Kidney (tissue), 22 donors: ENCODE measurements at places on chromosomes 12 and 14.

- DNase-seq = no peak
Measured at GRCh38 chr12:69107541-69107940, 131.8 kb upstream of the CPSF6 start.

DNA sequence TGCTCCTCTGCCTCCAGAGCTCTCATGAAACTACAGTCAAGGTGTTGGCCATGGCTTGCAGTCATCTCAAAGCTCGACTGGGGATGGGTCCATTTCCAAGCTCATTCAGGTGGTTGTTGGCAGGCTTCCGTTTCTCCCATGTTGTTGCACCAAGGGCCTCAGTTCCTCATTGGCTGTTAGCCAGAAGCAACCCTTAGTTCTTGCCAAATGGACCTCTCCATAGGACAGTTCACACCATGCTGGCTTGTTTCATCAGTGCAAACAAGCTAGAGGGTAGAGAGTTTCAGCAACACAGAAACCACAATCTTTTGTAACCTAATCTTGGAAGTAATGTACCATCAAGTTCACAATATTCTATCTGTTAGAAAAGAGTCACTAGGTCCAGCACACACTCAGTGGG is 22.7 kb upstream of the PPM1A start:
- no peak for DNase-seq

GRCh38 chr14:67426983-67427606 is 15.1 kb upstream of the PLEK2 start:
- peak; percentile 87 for DNase-seq

- DNase-seq = no peak
Measured at GRCh38 chr12:119864591-119864990, 12.5 kb downstream of the CIT start.

DNA sequence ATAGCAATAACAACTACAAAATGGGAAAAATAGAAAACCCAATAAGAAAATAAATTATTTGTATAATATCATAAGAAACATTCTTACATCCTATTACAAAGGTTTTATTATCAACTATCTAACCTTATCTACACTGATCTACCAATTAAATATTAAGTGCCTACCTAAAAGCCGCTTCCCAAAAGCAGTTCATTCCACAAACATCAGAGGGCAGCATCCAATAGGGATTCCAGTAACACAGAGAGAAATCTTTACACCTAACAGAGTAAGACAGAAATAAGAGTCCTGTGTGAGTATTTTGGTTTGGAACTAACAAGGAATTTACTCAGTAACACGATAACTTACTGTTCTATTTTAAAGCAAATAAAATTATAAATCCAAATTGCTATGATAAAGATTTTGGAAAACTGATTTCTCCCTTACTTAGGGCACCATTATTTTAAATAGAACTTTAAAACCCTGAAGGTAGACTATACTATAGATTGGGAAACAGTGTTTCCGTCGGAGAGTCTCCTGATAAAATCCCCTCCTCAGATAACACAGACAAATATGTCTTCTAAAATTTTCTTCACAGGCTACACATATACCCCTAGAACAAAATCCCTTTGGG is 15.0 kb downstream of the GXYLT1 start:
- DNase-seq = no peak

- no peak for DNase-seq
Measured at GRCh38 chr12:15256761-15257160, 35.5 kb upstream of the RERG start.

GRCh38 chr12:12788675-12789368 is 3.4 kb downstream of the APOLD1 start:
- no peak for DNase-seq

GRCh38 chr14:52827426-52827825 is 36.0 kb upstream of the GNPNAT1 start:
- DNase-seq = no peak

DNA sequence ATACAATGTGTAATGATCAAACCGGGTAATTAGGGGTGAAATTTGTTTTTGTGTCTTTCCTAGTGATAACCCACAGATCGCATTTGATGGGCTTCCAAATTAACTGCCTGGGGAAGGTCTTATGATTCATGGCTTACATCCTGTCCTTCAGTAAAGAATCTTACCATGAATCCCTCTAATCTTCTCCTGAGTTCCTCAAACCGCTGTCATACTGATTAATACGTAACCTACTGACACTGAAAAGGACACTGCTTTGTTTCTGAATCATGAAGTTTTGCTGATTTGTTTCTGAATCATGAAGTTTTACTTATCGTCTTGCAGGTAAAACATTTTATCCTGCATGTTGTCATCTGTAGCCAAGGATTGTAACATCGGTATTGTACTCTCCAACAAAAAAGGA is 52.0 kb upstream of the CRY1 start:
- DNase-seq = no peak

- DNase-seq = peak; percentile 59
Measured at GRCh38 chr14:28756884-28757570, 9.6 kb upstream of the FOXG1 start.

- peak; percentile 75 for DNase-seq
Measured at GRCh38 chr14:53055003-53055402, 98.1 kb downstream of the DDHD1 start.

DNA sequence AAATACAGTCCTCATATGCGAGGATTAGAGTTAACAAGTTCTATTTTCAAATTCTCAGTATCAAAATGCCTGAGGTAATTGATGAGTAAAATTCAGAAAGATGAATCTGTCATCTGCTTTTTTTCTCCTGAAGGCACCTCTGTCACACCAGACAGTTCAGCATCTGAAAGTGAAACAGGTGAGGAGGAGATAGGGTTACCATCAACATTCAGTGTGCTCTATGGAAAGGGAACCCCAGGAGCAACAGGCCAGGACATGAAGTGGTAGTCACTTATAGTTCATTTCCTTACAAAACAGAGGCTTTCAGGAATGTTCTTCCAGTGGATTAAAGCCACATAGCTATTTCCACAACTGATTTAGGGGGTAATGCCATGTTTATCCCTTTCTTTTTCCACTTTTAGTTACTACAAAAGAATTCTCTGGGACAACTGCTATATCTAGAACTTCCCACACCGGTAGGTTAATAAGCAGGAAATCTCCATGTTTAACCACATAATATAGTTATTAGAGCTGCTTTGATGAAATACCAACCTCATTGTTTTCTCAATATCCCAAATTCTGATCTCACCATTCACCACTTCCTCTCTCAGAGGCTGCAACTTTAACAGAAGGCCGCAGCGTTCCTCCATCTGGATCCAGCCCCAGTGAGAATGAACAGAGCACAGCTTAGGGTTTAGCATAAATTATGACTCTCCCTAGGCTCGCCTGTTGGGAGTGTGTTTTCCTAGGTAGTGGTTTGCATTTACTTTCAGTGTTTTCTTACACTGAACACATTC is 177.0 kb upstream of the CNTN1 start:
- DNase-seq = no peak

- DNase-seq = no peak
Measured at GRCh38 chr12:14307004-14307403, 58.5 kb upstream of the ATF7IP start.

DNA sequence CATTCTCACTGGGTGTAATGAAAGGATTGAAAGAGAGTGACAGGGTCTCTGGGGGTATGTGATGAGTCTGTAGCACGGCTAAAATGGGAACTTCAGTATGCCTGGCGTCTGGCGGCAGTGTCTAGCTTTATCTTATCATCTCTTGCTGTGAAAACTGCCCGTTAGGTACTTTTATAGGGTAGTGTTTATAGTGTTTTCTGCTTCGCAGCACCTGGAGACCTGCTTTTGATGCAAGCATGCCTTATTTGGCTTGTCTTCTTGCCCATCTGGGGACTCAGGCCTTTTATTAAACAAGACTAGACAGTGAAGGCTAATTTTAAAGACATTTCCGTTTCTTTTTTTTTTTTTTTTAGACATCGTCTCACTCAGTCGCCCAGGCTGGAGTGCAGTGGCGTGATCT is 36.3 kb upstream of the ALDH2 start:
- no peak for DNase-seq

DNA sequence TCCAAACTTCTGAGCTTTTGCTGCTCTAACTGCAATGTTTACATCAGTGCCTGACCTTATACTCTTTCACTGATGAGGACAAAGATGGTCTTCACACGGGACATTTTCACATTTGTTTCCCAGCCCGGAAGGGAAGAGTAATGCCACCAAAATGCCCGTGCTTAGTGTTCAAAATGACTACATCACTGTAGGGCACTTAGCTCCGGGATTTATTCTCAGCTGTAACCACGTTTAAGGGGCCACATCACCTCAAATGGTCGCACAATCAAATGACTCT is 2.9 kb downstream of the GSG1 start:
- peak; percentile 38 for DNase-seq

DNA sequence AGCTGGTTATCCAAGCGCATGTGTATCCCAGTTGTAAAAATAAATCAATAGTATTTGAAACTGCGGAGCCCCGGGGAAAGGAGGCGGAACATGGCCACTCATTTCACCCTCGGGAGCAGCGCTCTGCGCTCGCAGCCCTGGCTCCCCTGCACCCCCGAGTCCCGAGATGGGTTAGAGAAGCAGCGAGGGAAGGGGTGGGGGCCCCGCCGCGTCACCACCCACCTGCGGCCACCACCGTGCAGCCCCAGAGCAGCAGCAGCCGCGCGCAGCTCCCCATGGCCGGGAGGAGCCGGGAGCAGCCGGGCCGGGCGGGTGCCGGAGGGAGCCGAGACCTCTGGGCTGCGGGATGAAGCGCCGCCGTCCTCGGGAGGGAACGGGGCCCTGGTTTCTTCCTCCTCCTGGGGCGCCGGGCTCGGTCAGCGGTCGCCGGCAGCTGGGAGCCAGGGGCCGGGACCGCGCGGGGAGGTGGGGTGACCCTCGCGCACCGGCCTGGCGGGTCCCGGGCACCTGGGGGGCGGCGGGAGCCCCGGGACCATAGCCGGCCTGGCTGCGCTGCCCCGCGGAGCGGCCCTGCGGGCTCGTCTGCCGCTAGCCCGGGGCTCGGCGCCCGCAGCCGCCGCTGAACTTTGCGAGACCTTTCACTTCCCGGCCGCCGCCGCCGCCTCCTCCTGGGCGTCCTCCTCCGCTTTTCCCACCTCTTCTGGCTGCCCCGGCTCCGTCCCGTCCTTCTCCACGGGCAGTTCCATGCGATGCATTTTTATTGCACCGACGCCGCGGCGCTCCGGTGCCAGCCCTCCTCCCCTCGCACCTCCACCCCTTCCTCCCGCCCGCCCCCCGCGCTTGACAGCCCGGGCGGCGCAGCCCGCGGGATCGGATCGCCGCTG is at the start of gene NTN4:
Gene NTN4, minus strand, starts transcription at position 732 of the 884 bp plus-strand sequence. Its CDS starts 455 bp downstream, at position 277.
- peak; percentile 74 for DNase-seq

DNA sequence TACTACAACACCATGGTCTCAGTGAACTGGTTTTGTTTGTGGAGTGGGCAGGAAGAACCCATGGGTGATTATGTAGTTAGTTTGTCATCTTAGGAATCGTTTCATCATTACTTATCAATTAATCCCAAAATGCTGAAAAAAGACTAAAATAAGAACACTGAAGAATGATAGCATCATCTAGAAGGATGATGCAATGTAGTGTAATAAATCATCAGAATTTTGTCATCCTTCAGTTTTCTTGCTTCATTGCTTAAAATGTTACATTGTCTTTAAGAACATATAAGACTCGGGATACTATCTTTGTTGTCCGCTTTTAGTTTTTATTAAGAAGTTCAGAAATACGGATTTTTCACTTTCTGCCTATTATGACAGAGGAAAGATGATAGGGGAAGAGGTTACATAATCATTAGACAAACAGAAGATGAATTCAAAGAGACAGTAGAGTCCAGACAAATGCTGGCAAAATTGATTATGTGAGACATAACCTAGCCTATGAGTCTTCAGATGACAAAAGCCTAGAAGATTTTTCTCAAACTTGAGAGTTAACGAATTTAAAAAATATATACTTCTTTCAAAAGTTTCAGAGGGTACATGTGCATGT is 10.8 kb upstream of the SMOC1 start:
- DNase-seq = no peak

DNA sequence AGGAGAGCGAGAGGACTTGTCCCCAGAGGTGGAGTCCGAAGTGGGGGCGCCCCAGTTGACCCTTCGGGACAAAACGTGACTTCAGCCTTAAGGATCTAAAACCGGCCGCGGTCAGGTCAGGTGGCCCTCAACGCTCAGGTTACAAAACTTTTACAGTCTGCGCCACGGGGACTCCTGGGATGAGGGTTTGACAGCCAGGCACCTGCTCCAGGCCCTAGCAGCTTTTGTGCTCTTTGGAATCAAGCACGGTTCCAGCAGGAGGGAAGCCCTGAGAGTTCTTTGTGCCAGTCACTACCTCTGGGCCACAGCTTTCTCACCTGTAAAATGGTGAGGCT is 337 bp downstream of the ZC2HC1C start:
- DNase-seq = no peak

- no peak for DNase-seq
Measured at GRCh38 chr14:22656226-22656625, 12.1 kb upstream of the OR6J1 start.

DNA sequence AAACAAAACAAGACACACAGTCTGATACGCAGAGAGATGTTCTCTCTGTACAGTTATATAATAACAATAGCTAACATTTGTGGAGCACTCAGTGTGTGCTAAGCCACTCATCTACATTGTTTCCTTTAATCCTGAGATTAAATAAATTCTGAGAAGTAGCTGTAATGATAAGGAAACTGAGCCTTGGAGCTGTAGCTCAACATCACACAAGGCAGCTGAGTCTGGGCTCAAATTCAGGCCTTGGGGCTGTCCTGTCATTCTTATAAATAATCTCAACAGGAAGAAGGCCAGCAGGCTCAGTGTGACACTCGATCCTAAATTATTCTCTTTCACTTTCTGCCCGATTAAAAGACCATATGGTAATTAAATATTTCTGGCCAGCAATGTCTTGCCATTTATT is 24.5 kb downstream of the CDKN1B start:
- no peak for DNase-seq

DNA sequence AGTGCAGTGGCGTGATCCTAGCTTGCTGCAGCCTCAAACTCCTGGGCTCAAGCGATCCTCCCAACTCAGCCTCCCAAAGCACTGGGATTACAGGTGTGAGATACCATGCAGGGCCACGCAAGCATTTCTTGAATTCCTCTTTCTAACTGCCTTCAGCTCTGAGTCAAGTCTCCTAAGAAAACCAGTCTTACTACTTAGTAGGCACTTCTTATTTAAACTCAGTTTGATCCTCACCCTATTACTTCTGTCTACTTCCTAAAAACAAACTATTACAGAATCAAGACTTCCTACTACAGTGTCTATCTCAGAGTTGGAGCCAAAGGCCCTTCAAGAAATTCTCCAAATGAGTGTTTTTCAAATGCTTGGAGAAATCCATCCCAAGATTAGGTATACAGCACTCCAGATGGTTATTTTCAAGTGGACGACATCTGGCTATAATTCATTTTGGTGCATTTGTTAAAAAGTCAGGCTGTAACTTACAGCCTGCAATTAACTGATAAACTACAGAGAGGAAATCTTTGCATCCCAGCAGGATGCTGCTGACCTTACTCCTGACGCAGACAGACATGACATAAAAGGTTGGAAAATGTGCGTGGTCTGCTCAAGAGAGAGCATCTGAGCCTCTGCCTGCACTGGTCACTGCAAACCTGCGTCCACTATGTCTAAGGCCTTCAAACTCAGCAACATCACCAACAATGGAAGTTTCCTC is 34.7 kb downstream of the SSH1 start:
- peak; percentile 75 for DNase-seq

GRCh38 chr12:4438834-4439596 is 6.6 kb downstream of the FGF6 start:
- no peak for DNase-seq
